ENCODE measurements at places on chromosomes 2 and 18. TPM values are rescaled to one million over a fixed set of nuclear protein-coding genes. Genes with fewer than 3 reads are reported as not detected.

POTEF gene
- total RNA-seq = not detected

IL1B gene
- total RNA-seq = not detected

DNA sequence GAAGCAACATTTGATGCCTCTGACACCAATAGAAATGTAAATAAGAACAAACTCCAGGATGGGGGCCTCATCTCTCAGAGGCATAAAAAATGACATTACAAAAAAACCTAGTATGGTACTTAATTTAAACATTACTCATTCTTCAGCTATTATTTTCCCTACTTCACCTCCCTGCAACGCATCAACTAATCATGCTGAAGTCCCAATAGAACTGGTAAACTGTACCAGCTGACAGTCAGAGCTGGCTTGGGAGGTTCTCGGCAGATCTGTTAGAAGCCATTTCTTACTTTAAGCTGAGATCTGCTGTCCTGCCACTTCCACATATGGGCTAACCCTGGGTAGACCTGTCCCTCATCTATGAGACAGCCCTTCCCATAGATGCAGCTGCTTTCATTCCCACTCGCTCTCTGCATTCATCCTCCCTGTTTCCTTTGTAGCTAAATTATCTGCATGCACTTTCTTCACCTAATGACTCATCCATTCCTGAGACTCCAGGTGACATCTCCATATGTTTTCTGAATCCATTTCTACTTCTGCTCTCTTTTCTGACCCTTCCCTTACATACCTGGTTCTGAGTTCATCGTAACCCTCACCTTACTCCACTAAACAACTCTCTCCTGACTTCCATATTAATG, 108.1 kb downstream of the AOX1 start:
- DNase-seq = no peak

GRCh38 chr2:45723857-45724256, 72.4 kb downstream of the PRKCE start:
- DNase-seq = no peak

- DNase-seq = no peak
These were observed 125.5 kb downstream of the PLCL1 start for GRCh38 chr2:197929886-197930227.

SKA1 gene
- total RNA-seq = not detected

Measured in esophagus muscularis mucosa (tissue), 4 donors.